ENCODE measurements at places on chromosomes 12 and 14.

DNA sequence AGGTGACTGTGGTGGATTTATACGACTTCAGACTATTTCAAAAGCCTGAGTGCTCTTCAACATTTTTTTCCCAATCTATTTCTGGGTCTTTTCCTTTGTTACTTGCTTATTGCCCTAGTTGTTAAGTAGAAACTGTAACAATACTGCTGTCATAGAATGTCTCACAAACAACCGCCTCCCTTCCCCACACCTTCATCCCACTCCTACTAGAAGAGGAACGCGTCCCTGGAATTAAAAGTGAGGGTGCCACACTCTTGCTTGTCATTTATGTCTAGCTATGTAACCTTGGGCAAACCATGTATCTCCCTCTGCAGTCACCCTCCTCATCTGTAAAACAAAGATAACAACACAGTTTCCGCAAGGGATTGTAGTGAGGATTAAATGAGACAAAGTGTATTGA is 8.6 kb downstream of the BRAP start:
- no peak for DNase-seq

GRCh38 chr14:88166616-88167015 is 156.5 kb downstream of the KCNK10 start:
- DNase-seq, result no peak

GRCh38 chr12:122137229-122137628 is 36.8 kb downstream of the IL31 start:
- no peak for DNase-seq

- DNase-seq, result peak; percentile 90
Observed at GRCh38 chr12:18864900-18865561, 127.1 kb downstream of the CAPZA3 start.
